Testis (tissue), 5 donors: ENCODE measurements at places on chromosomes 2 and 18. TPM values are rescaled to one million over a fixed set of nuclear protein-coding genes. Genes with fewer than 3 reads are reported as not detected.

CCDC88A gene
- total RNA-seq: 121 TPM

CD8B2 gene
- total RNA-seq: 0.25 TPM

ABCB11 gene
- total RNA-seq: 4.6 TPM

AMER3 gene
- 3.0 TPM for total RNA-seq

PROKR1 gene
- 0.50 TPM for total RNA-seq

POTEJ gene
- total RNA-seq: 17.2 TPM

IFT172 gene
- 133 TPM for total RNA-seq

COPS8 gene
- total RNA-seq: 104 TPM

DSG2 gene
- 5.9 TPM for total RNA-seq

KRTCAP3 gene
- total RNA-seq: 6.8 TPM

TRAPPC12 gene
- total RNA-seq: 172 TPM

SLC9A4 gene
- 0.31 TPM for total RNA-seq
